ENCODE measurements at places on chromosomes 12 and 14.

DNA sequence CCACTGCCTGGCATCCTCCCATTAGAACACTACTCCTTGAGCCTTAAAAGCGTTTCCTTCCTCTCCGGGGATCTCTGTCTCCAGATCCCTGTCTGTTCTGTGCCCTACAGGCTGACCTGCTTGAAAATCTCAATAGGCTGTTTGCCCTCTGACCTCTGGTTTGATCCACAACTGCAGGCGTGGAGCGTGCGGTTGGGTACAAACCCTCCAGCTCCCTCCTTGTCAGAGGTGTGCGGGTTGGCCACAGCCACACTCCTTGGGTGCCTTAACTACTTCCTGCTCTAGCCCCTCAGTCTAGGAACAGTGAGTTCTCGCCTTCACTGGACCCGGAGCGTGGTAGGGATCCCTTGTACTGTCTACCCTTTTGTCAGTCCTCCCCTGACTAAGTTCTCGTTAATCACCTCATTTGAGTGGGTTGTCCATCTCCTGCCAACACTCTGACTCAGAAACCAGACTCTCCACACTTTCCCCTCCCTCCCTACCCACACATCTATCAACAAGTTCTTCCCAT lies 33.1 kb downstream of the CMKLR1 start:
- DNase-seq: no peak

- DNase-seq: no peak
Measured at GRCh38 chr14:69428289-69428998, 30.0 kb downstream of the SLC39A9 start.

GRCh38 chr12:2543801-2544200 lies 251.0 kb upstream of the FKBP4 start:
- DNase-seq: no peak

DNA sequence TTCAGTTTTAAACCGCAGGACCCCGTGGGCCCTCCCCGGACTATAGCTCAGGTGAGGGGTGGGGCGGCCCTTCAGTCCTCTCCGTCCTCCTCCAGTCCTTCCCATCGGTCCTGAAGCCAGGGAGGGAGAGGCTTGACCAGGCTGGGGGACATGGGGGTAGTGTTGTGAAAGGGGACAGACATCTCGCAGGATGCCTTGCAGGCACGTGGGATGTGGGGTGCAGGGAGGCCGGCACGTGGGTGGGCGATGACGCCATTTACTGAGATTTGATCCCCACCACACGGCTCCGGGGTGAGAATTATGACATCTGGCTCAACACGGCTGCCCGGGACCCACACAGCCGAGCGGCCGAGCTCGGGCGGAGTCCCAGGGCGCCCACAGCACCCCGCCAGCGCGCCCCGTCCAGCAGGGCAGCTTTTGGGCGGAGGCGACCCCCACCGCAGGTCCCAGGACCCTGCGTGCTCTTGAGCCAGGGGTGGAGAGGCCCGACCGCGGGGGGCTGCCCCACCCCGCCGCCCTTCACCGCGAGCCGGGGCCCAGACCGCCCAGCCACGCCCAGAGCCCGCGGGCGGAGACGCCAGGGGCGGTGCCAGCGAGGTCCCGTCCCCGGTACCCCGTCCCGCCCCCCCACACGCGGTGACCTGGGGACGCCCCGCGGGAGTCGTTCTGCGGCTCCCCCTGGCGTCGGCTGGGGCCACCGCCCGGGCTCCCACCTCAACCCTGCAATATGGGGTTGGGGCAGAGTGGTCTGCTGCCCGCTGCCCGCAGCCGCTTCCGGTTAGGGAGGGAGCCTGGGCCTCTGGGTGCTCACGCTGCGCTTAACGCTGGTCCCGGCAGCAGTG lies 3.3 kb upstream of the EXOC3L4 start:
- peak; percentile 70 for DNase-seq

DNA sequence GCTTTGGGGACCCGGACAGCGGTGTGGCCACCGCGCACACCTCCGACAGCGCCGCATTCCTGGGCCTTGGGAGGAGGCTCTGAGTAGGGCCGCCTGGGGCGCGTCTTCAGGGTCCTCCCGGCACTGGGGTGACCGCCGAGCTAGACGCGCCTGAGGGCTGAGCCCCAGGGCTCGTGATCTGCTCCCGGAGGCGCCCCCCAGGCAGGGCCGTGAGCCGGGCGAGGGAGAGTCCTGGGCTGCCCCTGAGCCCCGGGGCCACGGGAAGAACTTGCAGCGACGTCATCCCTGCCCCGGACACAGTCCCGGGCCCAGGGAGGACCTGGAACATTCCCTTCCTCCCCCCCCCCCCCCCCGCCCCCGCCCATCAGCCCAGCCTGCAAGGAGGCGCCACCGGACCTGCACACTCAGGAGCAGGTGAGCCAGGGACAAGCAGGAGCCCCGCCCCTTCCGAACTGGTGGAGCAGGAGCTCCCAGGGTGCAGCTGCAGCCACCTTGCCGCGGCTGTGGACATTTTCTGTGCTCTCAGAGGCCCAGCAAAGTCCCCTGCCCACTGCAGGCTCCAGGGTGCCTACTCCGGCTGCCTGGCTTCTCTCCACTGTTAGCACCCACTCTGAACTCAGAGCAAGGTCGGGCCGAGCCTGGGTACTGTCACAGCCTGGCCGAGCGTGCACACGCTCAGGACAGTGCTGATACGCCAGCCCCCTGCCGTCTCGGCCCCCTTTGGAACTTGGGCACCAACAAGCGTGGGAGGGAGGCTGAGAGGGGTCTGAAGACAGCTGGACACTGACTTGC lies 50.7 kb downstream of the A2M start:
- peak; percentile 2 for DNase-seq

GRCh38 chr12:92462527-92462926 lies 240.3 kb upstream of the PLEKHG7 start:
- DNase-seq: no peak

GRCh38 chr12:47753021-47754001 lies 5.4 kb downstream of the RAPGEF3 start:
- no peak for DNase-seq

- DNase-seq: no peak
Measured at GRCh38 chr14:104367866-104368750, 211.5 kb upstream of the C14orf180 start.

GRCh38 chr12:113155060-113155459 lies 5.5 kb downstream of the CFAP73 start:
- no peak for DNase-seq

DNA sequence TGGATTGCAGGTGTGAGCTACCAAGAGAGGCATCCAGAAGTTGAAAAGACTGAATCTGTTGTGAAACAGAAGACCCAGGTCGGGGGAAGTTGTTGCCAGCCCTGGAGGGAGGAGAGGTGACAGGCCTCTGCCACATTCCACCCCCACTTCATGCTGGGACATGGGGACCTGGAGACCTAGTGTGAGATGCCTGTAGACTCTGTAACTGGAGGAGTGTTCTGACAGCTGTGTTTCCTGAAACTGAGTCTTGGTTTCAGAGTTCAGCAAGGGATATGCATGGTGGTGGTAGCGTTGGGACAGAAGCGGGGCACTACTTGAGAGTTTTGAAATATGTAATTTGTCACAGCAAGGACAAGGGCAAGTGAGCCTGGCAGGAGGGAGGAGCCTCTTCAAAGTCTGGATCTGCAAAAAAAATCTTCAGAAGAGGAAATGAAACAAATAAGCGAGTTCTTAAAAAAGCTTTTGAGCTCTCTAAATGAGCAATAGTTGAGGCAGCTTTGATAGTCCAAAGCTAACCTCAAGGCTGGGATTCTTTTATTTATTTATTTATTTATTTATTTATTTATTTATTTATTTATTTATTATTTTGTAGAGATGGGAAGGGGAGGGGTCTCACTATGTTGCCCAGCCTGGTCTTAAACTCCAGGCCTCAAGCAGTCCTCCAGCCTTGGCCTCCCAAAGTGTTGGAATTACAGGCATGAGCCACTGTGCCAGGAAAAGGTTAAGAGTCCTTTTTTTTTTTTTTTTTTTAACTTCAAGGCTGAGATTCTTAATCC lies 58.9 kb upstream of the EEA1 start:
- no peak for DNase-seq

GRCh38 chr12:108342985-108343384 lies 3.9 kb upstream of the CMKLR1 start:
- no peak for DNase-seq

DNA sequence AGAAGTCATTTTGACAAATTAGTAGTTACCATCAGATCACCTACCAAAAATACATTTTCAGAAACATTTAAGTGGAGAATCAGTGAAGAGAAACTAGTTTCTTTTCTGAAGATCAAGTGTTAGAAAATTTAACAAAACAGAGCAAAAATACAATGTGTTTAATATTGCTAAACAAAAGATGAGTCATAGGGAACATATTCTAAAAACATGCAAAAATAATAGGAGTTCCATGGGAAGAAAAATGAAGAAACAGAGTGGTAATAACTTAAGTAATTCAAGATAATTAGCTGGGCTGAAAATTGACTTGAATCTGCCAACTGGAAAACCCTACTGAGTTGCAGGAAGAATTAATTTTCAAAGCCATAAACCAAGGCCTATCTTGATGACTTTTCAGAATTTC lies 111.5 kb upstream of the KITLG start:
- no peak for DNase-seq

DNA sequence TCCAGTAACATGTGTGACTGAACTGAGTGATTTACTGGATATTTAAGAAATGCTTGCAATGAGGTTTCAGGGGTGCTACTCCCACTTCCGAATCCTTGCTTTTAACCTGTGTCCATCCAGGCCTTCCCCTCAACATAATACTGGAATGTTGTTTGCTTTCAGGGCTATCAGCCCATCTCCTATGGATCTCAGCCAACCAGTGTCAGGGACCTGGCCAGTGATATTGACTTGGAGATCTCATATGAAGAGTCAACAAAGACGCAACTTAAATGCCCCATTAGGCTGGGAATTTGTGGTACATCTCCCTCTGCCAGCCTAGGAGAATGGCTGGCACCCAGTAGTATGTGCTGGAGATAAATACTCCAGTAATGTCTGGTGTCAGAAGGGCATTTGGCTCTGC lies 889 bp upstream of the IFT43 start:
- no peak for DNase-seq

- no peak for DNase-seq
Measured at GRCh38 chr12:89216211-89216952, 135.9 kb downstream of the DUSP6 start.

DNA sequence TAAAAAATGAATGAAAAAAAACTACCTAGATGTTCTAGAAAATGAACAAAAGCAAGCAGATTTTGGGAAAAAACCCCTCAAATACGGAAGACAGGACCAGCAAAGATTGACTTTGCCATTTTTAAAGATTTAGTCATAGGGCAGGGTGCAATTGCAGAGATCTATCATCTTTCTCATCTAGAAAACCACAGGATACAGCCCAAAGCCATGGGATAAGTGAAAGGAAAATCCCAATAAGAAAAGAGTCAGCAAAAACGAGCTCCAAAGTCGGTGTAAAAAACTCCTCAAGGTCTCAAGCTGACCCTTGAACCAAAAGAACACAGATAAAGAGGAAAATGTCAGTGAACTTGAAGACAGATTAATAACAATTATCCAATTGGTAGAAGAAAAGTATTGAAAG lies 28.0 kb downstream of the CEP290 start:
- no peak for DNase-seq

DNA sequence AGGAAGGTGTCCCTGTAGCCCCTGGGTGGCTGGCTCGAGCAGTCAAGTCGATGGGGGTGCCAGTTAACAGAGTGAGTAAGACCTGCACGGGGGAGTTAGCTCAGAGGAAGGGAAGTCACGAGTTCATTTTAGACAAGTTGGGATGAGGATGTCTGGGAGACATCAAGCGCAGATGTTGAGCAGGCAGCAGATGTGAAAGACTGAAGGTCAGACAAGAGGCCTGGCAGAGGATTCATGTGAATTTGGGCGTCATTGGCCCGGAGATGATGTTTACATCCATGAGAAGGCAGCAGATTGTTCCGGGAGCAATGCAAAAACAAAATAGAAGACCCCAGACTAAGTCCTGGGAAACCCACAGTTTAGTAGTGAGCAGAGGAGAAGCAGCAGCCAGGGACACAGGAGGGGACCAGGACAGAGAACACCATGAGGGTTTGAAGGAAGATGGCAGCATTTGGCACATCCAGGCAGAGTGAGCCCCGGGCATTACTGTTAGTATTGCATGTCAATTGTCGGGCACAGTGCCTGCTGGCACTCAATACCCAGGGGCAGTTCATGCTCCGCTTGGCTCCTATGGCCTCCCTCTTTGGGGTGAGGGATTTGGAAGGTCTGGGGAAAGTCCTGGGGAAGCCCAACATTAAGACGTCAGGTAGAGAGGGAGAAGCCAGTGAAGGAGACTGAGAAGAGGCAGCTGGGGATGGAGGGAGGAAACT lies 15.1 kb downstream of the LTBP2 start:
- DNase-seq: no peak

DNA sequence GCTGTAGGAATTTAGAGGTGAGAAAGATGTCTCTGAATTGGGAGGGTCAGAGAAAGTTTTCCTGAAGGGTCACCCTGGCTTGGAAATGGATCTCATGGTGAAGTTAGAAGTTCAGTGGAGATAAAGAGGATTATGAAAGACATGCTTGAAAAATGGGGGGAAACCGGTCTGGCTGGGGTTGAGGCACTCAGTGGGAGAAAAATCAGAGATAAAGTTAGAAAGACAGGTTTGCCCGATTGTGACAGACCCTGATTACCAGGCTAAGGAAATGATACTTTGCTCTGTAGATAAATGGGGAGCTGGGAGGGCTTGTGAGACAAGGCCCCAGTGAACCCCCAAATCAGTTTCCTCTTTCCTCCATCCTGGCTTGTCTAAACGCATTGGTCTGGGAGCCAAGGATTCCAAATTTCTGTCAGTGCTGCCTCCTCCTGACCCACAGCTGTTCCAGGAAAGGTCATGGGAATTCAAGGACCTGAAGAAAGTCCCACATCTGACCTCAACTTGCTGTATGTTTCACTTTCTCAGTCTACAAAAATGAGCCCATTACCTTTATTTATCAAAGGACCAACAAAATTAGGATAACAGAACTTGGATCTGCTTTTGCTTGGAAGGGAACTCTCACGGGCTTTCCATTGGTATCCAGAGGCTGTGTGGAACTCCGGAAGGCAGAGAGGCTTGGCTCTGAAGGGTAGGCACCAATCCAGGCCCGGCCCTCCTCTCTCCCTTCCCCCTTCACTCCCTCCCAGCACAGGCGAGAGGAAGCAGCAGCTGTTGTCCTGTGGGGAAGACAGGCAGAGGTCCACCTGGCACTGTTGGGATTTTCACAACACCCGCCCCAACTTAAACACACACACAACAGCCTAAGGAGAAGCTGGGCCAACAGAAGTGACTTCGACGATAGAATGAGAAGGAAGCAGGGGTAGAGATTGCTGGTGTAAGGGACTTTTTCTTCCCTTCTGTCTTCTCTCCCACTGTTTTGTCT lies 3.4 kb upstream of the RNASE7 start:
- DNase-seq: no peak

- no peak for DNase-seq
Measured at GRCh38 chr14:77746064-77746702, 14.8 kb downstream of the SNW1 start.

DNA sequence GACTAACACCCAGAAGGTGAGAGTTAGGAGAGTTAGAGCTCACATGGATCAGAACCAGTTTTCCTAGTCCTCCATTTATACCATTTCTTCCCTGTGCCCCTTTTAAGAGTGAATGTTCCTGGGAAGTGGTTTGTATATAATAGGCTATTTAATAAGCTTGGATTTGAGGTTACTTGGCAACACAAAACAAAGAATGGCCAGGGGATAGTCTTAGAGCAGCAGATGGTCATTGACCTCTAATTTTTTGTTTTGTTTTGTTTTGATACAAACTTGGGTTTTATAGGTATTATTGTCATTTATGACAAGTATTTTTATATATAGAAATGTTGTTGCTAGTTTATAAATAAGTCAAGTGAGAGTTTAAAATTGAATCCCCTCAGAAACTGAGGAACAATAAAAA lies 35.8 kb downstream of the VEZT start:
- DNase-seq: no peak

Data from CD4-positive, alpha-beta T cell treated with Interleukin-6 at 100 ng/mL for 8 hours (primary cell).